ENCODE measurements at places on chromosomes 6 and 20.
A peak's percentile ranks its signal among the peaks of the same experiment; 100 is the strongest.

GRCh38 chr6:46909371-46909770 is 12.4 kb downstream of the ADGRF5 start:
- no peak for DNase-seq

- no peak for DNase-seq
These were observed 13.2 kb downstream of the SYTL3 start for GRCh38 chr6:158662954-158663624.

GRCh38 chr20:11791316-11791715 is 126.4 kb upstream of the BTBD3 start:
- DNase-seq = no peak

- DNase-seq = no peak
These were observed 272.5 kb downstream of the DHX35 start for GRCh38 chr20:39234520-39235095.

- DNase-seq = peak; percentile 15
These were observed 162.2 kb downstream of the NKAIN2 start for GRCh38 chr6:123965894-123966293.

DNA sequence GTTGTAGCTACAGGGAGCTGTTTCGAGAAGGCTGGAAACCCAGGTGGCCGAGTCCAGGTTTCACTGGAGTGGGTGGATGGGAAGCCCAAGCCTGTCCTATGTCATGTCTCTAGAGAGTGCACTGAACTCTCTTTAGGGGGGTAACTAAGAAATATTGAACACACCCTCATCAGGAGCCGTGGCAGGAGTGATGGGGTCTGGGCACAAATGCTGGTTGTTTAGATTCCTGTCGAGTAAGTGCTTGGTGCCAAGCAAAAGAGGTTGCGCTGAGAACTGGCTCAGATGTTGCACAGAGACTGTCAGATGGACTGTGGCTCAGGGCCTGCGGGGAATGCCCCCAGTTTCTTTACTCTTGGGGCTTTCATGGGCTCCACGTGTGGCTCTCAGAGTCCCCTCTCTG is 7.3 kb upstream of the FAM209A start:
- no peak for DNase-seq

DNA sequence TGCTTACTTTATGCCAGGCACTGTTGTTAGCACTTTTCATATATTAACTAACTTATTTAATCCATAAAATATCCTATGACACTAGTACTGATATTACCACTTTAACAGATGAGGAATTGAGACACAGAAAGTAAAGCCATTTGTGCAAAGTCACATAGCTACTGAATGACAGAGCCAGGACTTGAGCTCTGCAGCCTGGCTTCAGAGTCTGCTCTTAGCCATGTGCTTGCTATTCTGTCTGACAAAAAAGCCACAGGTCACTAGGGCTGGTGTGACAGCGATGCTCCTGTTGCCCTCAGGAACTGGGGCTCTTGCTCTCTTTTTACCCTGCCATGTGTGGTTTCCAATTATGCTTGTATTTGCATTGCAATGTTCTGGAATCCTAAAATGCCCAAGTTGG is 44.7 kb upstream of the RNF8 start:
- DNase-seq = no peak

GRCh38 chr6:124854338-124854922 is 107.8 kb upstream of the RNF217 start:
- DNase-seq = peak; percentile 59

DNA sequence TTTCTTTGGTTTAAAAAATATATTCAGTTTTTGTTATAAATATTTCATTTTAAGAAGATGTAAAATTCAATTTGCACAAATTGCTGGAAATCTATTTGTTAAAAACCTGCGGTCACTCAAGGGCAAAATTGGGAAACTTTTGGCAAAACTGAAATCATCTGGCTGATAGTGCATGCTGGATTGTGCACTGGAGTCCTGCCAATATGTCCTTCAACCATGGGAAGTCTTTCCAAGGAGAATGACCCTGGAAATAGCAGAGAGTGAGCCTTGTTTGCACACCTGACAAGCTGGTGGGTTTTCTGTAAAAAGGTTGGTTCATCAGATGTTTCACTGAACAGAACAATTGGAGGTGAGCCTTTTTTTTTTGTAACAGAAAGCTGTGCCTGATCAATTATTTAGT is 413.5 kb downstream of the BTBD3 start:
- DNase-seq = no peak

- DNase-seq = no peak
These were observed 100.8 kb downstream of the DLL1 start for GRCh38 chr6:170190046-170190445.

Measured in spinal cord (tissue), 10 donors.